Bronchial epithelial cell (primary cell): ENCODE measurements at places on chromosomes 4 and X.

DNA sequence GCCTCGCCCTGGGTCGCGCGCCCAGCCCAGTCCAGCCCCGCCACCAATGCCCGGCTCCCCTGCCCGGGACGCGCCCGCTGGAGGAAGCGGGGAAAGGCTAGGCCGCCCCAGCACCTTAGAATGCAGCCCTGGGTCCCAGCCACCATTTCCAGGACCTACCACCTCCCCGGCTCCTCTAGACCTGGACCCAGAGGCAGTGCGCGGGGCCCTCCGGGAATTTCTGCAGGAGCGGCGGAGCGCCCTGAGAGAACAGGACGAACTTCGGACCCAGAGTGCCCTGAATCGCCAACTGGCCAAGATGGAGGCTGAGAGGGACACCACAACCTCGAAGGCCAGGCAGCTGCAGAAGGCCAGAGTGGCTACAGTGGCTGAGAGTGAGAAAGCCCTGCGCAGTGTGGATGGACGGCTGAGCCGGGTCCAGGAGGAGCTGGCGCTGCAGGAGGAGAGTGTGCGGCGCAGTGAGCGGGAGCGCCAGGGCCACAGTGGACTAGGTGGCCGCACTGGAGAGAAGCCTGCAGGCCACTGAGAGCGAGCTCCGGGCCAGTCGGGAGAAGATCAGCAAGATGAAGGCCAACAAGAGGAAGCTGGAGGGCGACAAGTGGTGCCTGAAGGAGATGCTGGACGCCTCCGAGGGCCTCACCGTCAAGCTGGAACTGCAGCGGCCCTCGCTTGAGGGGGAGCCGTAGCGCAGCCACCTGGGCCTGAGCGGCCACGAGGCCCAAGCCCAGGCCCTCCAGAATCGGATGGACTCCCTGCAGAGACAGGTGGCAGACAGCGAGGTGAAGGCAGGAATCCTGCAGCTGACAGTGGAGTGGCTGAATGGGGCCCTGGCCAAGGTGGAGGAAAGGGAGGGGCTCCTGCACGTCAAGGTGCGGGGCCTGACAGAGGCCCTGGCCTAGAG lies 15.5 kb downstream of the SMIM10L2A start:
- no peak for DNase-seq

DNA sequence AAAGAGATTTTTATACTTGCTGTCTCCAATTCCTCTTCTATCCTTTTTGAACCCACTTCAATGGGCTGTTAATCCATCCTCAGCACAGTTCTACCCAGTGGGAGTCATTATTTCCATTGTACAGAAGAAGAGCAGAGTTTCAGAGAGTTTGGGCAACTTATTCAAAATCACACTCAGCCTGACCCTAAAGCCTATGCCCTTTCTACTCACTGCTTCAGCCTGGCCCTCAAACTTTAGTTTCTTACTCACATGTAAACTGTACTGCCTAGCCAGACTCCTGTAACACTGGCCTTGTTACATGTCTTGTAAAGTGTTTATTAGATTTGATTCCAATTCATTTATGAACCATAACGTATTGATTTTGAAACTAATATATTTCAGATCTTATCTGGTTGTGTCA lies 25.1 kb upstream of the USO1 start:
- no peak for DNase-seq

DNA sequence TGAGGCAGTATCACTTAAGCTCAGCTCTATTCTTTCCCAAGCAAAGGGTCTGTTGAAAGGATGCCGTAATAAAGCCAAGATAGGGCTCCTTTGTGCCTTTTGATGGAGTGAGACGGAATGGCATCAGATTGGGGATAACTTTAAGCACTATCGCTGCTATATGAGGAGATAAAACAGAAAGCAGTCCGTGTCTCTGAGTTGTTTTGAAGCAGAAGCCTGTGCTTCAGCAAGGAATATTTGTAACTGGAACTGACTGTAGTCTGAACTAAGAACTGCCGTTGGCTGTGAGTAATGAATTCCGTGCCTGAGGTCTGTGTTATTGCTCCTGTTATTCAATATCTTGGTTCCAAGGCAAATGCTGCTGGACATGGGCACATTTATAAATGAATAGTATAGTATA lies 297.4 kb downstream of the ANKRD50 start:
- no peak for DNase-seq

GRCh38 chr4:75302648-75303047 lies 211.6 kb downstream of the RCHY1 start:
- DNase-seq, result peak; percentile 17

DNA sequence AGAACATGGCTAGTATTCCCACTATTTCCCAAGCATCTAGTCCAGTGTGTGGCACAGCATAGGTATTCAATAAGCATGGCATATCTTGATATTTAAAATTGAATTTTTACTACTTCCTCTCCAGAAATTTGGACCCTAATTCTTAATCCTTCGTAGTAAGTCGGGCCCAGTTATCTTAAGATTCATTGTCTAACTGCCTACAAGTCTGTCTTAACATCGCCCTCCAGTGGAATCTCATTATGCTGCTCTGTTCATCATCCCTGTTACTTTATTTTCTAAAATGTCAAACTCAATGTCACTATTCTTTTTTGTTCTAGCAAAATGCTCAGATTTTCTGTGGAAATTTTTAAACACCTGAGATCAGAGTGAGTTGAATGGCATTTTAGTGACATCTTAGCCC lies 606.2 kb downstream of the KLHL13 start:
- peak; percentile 10 for DNase-seq

DNA sequence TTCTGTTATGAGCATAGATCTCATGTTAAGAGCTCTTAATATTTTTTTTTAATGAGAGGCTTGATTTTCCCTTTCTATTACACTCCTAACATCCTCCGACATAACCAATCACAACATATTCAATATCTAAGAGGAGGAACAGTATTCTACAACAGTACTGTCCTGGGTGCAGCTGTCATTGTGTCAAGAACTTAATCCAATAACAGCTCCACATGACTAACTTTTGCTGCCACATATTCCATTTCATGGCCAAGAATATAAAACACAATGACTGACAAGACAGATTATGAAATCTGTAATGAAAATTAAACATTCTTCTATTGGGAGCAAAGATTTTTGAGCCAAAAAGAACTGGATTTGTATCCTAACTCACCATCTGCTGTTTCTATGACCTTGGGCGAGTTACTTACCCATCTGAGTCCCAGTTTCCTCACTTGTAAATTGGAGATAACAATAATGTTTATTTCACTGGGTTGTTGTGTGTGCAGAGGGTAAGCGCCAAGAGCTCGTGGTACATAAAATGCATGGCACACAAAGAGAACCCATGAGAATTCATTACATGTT lies 405.6 kb downstream of the SPRY1 start:
- no peak for DNase-seq

DNA sequence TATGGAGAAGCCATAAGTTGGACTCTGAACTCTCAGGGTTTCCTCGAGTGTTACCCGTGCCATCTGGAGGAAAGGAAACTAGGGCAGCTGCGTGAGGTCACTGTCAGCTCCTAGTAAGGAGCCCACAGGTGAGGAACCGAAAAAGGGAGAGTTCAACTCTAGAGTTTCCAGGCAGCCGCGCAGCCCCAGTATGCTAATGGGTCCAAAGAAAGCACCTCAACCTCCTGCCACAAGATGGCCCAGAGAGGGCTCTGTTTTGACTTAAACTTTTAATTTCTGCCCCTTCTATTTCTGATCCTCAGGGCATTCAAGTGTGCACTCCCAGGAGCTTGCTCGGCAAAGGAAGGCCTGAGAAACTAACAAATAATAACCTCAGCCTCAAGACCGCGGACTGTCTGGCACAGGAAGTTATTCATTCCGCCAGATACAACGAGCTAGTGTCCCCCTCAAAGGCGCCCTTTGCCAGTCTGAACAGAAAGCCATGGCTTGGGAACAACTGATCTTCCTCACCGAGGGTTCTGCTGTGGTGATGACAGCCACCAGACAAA lies 13.9 kb downstream of the SCARB2 start:
- DNase-seq, result no peak

DNA sequence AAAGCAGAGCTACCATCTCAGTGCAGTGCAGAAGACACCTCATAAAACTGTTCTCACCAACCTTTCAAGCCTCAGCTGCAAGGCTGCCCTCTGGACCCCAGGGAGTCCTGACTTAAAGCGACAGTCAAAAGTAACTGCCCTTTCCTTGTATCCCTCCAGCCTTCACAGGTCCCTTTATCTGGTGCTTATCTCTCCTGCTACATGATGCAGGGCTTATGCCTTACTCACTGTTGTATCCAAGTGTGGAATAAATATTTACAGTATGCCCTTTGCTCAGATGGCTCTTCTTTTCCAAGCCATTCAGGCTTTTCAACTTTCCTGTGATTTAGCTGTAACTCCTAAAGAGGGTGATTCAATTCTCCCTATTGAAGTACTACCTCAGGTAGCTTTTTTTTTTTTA lies 92.6 kb downstream of the KDR start:
- DNase-seq, result peak; percentile 59

DNA sequence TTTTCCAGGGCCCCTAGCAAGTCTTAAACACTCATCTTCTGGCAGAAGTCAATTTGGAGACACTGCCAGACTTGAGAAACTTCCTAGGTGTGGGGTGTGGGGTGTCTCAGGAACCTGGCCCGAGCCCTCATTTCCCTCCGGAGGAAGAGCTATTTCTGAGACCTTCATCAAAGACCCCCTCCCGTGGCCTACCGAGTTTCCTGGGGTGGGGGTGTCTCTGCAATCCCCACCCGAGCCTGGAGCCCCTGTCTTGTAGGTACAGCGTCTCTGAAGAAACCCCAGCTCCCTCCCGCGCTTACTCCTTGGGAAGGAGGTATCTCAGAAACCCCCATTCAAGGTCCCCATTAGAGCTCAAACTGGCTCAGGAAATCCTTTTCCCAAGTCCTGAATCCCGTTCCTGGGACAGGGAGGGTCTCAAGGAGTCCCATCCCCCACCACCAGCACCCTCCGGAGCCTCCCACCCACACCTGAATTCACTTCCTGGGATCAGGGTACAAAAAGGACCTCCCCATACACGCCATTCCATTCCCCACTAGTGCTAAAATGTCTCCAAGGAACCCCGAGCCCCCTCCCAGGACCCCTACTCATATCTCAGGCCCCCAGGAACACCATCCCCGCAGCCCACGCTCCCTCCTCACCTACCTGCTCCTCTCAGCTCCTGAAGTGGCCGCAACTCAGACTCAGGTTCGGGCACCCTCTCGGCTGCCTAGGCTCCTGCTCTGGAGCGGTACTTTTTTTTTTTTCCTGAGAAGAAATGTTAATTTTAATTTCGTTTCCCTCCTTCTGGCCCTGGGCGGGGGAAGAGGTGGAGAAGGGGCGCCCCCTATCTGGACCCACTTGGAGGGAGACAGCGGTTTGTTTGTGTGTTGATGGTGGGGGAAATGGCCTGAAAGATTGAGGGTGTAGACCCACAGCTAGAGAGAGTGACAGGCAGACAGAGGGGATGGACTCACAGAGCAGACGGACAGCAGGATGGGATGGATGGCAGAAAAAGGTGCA lies 1.1 kb downstream of the SLC38A5 start:
- DNase-seq, result no peak

GRCh38 chr4:113586072-113586471 lies 175.5 kb downstream of the CAMK2D start:
- DNase-seq, result no peak

DNA sequence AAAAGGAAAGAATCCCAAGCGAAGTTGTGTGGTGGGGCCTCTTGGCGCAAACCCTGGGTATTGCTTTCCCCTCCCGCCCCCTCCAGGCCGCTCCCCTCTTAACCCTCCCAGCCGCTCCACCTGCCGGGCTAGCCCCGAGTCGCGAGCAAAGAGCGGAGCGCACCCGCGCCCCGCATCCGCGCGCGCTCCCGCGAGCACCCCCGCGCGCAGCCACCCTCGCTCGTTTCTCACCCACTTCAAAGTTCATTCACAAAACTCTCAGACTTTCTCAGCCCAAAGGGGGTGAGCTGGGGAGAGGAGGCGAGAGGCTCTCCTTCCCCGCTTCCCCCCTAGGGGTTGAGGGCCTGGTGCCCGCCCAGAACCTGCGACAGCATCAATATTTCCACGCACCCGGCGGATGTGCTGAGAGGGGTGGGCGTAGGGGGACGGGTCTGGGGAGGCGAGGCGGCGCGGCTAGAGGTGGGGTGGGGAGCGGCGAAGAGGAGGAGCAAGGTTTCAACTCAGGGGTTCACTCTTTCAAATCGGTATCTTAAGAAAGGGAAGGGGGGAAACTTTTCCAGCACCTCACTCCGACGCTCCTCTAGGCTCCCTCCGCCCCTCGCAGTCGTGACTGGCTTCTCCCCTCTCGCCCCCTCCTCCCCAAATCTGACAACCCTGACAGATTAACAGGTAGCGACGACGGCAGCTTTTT lies 1.8 kb downstream of the MAML3 start:
- DNase-seq, result no peak

DNA sequence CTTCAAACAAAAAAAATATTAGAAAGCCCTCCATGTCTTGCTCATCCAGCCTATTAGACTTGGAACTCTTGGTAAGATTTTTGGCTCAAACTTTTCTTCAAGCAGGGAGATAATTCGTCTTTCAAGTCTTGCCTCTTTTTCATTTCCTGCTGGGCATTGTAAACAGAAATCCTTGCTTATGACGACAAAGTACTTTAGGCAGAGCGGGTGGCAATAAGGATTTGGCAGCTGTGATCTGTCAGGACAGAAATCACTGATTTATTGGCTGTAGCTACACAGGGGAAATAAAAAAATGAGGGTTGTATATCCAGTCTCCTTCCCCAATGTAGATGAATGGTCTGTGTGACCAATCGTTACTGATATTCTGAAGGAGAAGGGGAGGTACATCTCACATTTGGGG lies 121.6 kb downstream of the SLC4A4 start:
- DNase-seq, result no peak

DNA sequence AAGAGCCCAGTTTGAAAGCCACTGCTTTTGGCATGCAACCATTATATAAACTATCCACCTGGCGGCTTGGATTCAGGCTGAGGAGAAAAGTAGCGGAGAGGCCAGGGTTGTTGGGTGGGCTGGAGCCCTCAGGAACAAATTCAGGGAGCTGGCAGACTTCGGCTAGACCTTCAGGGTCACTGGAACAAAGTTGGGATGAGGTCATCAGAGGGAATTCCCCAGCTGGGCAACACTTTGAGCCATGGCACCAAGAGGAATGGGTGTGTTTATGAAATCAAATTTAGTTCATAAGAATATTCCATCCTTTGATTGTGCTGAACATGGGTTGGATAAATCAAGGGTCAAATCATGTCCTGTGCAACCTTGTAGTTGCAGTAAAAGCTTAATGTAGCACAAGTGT lies 22.0 kb downstream of the MTMR1 start:
- peak; percentile 32 for DNase-seq

- DNase-seq, result peak; percentile 66
Observed at GRCh38 chrX:49071877-49072711, 1.7 kb downstream of the PRAF2 start.

DNA sequence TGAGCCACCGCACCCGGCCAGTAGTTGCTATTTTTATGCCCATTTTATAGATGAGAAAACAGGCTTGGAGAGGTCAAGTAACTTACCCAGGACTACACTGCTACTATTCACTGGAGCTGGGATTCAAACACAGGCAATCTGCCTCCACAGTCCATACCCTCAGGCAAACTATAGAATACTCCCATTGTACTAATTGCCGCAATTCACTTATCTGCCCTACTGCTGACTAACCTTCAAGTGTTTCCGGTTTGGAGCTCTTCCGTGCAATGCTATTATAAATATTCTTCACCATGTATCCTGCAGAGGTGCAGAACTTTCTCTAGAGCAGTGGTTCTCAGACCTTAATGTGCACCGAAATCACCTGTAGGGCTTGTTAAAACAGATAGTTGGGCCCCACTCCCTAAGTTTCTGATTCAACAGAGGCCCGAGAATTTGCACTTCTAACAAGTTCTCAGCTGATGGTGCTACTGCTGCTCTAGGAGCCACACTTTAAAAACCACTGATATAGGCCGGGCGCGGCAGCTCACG lies 1.9 kb upstream of the G3BP2 start:
- DNase-seq, result peak; percentile 64
